ENCODE measurements at places on chromosomes 5 and 9.

- no peak for DNase-seq
Observed at GRCh38 chr5:94266170-94266569, 352.2 kb downstream of the KIAA0825 start.

DNA sequence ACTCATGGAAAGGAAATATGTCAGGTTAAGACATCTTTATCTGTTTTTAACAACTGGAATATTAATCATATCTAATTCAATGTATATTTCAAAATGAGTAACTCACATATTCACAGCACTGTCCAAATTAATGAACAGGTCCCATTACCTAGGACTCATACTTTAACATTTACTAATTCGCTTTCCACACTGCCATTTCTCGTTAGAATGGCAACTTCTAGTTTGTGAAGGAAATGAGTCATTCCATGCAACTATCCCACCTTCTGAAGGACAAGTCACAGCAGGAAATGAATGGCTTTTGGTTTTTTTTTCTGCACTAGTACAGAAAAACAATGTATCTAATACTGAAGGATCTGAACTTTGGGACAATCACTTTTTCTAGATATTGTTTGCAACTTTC, 24.6 kb upstream of the IFNK start:
- DNase-seq, result no peak

- no peak for DNase-seq
Observed at GRCh38 chr5:131906668-131907067, 38.8 kb downstream of the MEIKIN start.

GRCh38 chr5:112646139-112646936, 91.3 kb upstream of the APC start:
- no peak for DNase-seq

DNA sequence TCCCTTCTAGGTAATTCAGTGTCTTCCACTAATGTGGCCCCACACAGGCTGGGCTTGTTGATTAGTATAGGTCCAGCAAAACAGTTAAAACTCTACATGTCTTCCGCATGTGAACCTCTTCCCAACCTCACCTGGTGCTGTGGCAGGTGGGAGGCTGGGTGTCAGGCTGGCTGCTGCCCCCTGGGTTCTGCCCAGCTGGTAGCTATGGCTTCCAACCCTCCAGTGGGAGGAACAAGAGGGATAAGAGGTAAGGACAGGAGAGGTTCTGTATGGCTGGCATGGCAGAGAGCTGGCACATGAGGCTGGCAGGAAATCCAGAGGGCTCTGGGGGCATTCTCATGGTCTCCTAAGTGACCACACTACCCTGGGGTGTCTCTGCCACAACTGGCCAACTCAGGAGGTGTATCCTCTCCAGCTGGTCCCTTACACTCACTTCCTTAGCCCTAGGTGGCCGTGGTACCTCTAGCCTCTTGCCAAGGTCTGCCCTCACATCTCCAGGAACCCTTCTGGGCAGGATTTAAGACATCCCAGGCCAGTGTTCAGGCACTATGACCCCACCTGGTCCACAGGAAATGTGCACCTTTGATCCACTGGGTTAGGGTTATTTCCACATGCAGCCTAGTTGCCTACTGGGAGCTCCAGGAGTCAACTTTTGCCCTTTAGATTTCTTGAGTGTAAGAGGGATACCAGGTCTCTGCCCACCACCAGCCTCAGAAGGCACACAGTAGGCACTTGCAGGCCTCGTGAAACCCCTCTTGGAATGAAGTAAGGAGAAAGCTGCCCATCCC, 41.7 kb downstream of the AHRR start:
- no peak for DNase-seq

- peak; percentile 77 for DNase-seq
Observed at GRCh38 chr5:149264439-149265067, 7.1 kb upstream of the AFAP1L1 start.

DNA sequence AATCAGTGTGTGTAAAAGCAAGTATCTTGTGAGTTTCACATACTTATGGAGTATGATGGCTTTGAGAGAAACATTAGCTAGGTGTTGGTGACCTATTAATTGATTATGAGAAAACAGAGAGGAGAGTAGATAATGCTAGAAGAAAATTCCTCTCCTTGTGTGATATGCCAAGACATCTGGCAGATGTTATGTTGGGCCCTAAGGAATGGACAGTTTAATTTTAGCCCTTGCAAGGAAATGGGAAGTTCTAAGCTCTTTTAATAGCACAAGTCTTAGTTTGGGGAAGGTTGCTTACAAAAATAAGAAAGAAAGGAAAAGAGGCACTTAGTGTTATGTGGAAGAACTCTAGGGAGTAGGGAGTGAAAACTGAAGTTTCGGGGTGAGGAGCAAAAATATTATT, 5.1 kb downstream of the ZNF462 start:
- no peak for DNase-seq

DNA sequence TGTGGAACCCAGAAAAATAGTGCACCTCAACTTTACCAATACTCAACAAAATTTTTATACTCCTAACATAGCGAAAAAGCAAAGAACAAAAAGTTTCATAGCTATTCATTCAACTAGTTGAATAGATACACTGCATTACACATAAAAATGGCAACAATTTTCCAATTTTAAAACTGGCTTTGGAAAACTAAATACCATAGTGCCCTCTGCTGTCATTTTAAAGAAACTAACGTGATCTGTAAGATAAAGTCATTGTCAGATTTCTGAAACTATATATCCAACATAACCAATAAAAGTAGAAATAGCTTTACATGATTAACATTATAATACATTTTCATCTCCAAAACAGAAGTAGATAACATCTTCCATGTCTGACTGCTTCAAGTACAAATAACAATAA, 31.6 kb downstream of the DTWD2 start:
- peak; percentile 14 for DNase-seq

- no peak for DNase-seq
Observed at GRCh38 chr9:121217609-121218292, 16.1 kb upstream of the RAB14 start.

- no peak for DNase-seq
Observed at GRCh38 chr9:118882684-118883083, 486.6 kb downstream of the BRINP1 start.

DNA sequence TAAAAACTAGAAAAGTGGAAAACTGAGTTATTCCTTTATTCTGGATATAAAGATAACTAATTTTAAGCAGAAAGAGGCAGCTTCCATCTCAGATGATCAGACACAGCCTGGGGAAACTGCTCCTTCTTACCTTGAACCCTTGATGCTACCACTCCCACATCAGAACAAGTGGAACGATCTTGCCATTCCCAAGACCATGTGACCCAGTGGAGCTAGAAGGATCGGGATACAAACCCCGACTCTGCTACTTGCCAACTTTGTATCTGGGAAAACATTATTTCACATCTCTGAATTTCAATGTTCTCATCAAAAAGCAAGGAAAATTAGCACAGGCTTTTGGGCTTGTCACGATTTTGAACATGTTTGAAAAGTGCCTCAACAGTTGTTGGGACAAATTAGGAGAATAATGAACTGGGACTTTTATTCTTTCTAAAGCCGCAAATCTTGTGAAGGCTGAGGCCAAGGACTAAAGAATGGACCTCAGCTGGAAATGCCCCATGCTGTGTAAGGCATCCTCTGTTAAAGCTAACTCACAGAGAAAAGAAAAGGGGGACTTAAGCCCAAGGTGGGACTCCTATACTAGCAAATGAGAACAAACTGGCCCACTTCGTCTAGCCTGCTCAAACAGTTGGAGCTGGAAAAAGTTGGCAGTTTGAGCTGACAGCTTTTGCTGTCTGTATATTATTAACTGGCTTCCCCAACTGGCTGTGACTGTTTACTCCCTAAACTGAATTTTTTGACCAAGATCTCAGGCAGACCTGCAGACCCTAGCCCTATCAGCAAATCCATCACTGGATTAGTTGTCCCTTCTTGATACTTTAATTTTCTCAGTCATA, 552.3 kb downstream of the EFNA5 start:
- DNase-seq, result no peak

- DNase-seq, result no peak
Observed at GRCh38 chr5:67617051-67617450, 420.5 kb upstream of the CD180 start.

DNA sequence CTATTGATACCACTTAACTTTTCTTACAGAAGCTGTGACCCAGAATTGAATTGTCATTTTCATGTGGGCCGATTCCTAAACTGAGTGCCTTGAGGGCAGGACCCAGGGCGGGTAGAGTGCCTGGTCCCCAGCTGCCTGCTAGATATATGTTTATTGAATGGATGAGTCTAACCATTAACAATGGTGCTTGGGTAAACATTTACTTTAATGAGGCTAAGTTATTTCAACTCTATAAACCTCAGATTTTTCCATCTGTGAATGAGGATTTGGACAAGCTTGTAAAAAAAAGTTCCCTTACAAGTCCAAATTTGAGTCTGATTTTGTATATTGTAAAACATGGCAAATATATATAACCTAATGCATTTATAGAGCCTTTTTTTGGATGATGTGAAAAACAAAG, 181.8 kb upstream of the ELL2 start:
- DNase-seq, result no peak

DNA sequence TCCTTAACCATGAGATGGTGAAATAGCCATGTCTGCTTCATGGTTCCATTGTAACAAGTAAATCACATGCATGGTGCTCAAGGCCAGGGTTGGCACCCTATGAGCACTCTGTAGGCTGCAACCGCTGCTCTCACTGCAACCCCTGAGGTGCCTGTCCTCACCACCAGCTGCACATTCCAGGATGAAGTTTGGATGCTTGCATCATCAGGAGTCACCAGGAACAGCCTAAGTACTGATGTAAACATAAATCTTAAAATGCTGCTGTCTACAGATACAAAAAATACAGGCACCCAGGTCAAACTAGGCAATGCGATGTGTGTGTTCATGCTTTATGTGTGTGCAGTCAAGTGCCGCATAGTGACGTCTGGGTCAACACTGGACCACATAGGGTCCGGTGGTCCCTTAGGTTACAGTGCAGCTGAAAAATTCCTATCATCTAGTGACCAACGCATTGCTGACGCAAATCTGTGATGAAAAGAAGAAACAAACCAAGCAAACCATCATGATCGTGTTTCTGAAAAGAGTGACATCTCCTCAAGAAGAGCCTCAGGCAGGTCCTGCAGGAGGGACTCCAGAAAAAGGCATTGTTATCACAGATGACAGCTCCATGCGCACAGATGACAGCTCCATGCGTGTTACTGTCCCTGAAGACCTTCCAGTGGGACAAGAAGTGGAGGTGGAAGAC, 234.8 kb downstream of the AUH start:
- DNase-seq, result no peak

- DNase-seq, result no peak
Observed at GRCh38 chr9:14585730-14586473, 107.3 kb downstream of the ZDHHC21 start.

DNA sequence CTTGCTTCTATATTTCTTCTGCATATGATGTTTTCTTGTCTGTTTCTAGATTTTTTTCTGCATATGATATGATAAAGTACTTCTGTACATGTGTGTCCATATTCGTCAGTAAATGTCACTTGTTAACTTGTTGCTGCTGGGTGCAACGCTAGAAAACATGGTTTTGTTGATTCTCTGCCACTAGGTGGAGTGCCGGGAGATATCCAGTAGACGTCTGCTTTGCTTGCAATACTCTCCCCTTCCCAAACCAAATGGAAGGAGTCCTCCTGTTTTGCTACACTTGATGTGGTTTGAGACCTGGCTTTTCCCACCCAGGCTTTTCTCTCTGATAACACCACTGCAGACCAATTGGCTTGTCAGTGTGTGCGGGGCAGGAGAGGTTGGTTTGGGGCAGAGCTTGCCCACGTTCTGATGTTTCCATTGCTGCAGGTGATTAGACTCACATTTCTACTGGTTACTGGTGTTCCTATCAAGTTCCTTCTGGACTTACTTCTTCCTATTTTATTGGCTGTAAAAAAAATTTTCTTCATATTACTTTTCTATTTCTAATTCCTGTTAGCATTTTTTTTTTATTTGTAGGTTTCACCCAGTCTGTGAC, 900.0 kb upstream of the CDH10 start:
- DNase-seq, result peak; percentile 34

DNA sequence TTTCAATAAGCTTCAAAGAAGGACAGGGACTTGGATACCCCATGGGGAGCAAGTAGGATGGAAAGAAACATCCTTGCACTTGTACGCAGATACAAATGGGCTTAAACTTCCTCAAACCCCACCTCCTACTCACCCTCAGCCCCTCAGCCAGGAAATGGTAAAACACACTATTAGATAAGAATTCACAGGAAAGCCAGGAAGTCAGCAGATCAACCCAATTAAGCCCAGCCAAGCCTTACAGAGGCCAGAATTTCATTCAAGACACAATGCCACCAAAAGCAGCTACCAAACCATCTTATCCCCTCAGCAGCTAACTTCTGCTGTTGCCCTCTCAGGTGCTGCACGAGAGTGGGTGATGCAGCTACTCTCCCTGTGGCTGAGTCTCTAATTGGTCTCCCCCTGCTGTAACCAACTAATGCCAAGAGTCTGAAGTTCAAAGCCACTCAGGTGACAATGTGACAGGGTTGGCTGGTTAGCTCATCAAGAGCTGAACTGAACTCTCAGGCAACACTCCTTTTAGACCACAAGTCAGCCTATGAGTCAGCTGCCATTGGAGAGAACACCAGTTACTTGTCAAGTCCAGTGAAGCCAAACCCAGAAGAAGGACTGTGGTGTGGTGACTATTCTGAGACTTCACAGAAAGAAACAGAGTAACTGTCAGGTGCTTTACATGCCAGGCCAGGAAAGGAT, 201.9 kb downstream of the ZNF608 start:
- DNase-seq, result no peak

- no peak for DNase-seq
Observed at GRCh38 chr9:93210324-93210973, 26.5 kb downstream of the WNK2 start.

GRCh38 chr5:144356489-144356888, 185.8 kb downstream of the KCTD16 start:
- DNase-seq, result no peak

DNA sequence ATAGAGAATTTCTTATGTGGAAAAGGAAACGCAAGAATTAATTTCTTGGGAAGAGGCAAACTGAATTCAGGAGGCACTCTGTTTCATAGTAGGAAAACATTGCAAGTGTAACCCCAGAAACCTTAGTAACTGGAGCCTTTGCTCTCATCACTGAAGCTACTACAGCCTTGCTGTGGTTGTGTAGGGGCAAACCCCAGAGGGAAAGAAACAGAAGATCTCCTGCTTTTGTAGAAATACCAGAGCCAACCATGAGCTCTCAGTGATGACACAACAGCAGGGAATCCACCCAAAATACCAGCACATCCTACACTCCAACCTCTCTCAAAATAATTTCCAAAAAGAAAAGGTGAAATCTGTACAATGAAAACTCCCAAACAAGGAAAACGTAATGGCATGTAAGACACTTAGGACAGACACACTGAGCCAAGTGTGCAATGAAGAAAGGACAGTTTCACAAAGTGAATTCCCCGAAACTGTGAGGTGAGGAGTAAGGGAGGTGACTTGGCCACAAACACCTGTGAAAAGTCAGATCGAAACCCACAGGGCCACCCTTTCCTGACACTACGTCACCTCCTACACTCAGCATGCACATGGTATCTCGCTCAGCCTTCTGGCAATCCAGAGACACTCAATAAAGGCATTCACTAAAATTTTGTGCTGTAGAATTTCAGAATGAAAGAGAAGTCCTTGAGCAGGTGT, 8.5 kb upstream of the ACSL6 start:
- DNase-seq, result no peak

Measured in cerebellar cortex (tissue), 1 donor.